ENCODE measurements at places on chromosomes 12 and 14.
A peak's percentile ranks its signal among the peaks of the same experiment; 100 is the strongest.

DNA sequence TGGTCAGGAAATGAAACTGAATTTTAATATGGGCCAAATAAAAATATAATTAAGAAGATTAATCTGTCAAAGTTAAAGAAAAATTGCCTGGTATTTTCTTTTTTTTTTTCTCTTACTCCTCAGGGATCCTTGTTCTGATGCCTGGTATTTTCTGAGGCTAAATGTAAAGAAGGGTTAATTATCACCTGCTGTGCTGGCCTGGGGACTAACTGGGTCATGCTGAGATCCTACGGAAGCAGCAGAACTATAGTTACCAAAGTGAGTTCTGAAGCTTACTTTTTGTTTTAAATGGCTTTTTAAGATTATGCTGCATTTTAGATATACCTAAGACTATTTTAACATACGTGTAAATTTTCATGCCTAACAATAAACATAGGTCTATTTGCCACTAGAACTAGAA, 23.3 kb downstream of the ZC2HC1C start:
- no peak for DNase-seq

DNA sequence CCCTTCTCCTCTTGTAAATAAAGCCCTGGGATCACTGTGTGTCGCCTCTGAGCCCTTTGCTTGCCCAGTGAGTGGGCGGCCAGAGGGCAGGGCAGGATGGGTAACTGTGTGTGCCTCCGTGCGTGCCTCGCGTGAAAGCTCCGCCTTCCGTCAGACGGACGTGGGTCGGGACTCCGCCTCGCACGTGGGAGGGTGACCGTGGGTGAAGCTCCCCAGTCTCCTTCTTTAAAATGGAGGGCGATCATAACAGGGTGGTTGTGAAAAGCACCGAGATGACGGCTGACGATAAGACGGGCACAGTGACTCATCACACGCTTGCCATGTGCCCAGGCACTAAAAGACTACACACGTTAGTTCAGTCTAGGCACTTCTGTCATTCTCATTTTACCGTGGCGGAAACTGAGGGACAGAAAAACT, 9.2 kb downstream of the PHB2 start:
- DNase-seq: peak; percentile 91

GRCh38 chr12:86154620-86155019, 101.6 kb downstream of the MGAT4C start:
- DNase-seq: no peak

- no peak for DNase-seq
These were observed 17.3 kb downstream of the SART3 start for GRCh38 chr12:108543652-108544051.

- no peak for DNase-seq
These were observed 266.0 kb upstream of the CRY1 start for GRCh38 chr12:107359382-107359781.

DNA sequence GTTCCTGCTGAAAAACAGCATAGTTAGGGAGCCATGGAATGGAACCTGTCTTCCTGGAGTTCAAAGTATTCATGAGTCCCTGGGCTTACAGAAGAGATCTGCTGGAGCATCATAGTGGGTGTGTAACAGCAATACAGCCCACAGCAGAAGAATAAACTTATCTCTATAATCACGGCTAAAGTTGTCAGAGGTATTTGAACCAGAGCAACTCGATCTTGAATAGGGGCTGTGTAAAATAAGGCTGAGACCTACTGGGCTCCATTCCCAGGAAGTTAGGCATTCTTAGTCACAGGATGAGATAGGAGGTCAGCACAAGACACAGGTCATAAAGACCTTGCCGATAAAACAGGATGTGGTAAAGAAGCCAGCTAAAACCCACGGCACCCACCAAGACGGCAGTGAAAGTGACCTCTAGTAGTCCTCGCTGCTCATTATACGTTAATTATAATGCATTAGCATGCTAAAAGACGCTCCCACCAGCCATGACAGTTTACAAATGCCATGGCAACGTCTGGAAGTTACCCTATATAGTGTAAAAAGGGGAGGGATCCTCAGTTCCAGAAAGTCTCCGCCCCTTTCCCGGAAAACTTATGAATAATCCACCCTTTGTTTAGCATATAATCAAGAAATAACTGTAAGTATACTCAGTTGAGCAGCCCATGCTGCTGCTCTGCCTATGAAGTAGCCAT, 223.4 kb downstream of the PCNX1 start:
- no peak for DNase-seq

DNA sequence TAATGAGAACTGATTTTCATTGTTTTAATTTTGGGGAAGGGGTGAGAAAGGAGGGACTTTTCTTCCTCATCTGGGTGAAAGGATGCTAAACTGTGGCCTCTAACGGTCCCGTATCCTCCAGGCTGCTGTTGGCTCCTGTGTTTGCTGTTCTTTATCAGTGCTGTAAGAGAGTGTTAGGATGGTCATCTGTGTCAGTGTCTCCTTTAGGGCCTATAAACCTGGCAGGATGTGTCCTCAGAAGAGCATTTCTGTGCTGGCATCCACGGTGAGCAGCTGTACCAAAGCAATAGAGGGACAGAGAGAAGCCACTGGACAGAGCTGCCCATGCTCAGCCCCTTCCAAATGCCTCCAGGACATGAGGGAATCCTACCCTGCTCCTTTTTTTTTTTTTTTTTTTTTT, 253.1 kb downstream of the ZFP36L1 start:
- no peak for DNase-seq

- peak; percentile 77 for DNase-seq
These were observed 25.0 kb downstream of the SH2B3 start for GRCh38 chr12:111430433-111431353.

DNA sequence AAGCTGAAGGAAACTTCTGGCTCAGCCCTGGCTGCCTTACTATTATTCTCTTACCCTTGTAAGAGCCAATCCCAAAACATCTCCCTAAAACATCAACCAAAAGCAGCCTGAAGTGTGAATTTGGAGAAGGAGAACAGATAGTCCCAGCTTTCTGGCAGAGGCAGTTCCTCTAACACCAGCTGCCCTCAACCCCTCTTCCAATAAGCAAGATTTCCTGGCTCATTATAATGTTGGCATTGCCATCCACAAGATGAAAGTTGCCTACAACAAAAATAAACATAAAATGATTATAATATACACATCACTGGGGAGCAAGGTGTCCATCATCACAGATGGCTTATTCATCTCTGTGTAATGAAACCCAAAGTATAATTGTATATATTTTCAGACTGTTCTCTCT, 352.5 kb upstream of the CCDC196 start:
- DNase-seq: no peak

- DNase-seq: no peak
These were observed 4.3 kb downstream of the TINF2 start for GRCh38 chr14:24238123-24238522.

- no peak for DNase-seq
These were observed 22.4 kb downstream of the NFYB start for GRCh38 chr12:104115587-104115975.

DNA sequence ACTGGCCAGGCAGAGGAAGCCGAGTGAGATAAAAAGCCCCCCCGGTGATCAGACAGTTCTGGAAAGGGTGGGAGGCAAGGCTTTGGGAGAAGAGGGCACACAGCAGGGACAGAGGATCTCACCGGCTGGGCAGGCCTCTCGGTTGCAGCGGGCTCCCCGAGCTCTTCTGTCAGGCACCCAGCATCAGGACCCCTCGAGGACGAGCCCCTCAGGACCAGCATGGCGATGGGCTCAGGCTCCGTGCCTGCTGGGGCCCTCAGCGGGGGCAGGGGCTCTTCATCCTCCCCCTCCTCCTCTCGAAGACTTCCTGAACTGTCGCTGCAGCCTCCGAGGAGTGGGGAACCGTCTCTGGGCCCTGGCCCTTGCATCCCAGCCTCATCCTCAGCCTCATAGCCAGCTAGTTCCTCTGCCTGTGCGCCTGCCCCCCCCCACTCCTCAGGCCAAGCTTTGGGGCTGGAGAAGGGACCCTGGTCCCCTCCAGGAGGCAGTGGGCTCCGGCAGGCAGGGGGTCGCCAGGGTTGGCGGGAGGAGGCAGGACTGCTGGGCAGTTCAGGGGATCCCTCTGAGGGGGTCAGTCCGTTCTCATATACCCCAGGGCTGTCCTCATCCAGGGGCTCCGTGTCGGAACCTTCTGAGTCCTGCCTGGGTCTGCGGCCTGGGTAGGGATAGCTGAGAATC, 3.4 kb upstream of the AP1G2 start:
- DNase-seq: peak; percentile 41

GRCh38 chr14:59247801-59248584, 59.5 kb downstream of the DAAM1 start:
- DNase-seq: no peak

GRCh38 chr14:64875350-64875749, 4.4 kb downstream of the SPTB start:
- no peak for DNase-seq

DNA sequence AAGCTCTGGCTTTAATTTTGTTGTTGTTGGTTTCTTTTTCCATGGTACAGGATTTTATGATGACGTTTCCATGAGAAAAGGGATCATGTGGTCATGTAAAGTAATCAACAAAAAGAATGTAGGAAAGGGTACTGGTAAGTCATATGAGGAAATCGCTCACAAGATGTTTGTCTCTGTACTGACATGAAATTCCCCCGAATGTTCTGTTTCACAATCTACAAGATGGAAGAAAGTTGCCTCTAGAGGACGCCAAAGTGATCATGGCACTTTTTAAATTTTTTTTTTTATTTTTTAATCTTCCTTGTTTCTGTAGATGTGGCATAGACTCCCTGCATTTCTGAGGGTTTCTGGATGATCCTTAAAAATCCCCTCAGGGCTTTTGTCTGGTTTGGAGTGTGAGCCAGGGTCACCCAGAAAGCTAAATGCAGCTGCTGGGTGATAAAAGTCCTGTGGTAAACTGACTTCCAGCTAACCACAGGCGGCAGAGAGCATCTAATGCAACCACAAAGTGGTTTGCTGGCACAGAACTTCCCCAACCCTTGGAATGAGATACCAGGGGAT, 393.5 kb downstream of the CCDC91 start:
- DNase-seq: no peak

DNA sequence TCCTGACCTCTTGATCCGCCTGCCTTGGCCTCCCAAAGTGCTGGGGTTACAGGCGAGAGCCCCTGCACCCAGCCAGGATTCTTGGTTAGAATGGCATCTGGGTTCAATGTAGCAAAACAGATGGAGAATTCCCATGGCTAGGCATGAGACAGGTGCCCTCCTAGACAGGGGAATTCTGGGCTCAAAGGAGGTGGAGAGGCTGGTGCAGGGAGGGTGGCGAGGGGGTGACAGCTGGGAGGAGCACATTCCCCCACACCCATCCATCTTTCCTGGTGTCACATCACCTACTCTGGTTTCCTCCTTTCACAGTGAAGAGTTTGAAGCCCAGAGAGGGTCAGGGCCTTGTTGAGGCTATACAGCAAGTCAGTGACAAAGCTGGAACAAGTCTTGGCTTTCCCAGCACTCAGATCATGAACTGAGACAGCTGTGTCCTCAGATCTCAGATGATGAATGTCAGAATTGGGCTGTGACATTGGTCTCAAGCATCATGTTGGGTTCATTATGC, 2.8 kb downstream of the SERPINA1 start:
- no peak for DNase-seq

DNA sequence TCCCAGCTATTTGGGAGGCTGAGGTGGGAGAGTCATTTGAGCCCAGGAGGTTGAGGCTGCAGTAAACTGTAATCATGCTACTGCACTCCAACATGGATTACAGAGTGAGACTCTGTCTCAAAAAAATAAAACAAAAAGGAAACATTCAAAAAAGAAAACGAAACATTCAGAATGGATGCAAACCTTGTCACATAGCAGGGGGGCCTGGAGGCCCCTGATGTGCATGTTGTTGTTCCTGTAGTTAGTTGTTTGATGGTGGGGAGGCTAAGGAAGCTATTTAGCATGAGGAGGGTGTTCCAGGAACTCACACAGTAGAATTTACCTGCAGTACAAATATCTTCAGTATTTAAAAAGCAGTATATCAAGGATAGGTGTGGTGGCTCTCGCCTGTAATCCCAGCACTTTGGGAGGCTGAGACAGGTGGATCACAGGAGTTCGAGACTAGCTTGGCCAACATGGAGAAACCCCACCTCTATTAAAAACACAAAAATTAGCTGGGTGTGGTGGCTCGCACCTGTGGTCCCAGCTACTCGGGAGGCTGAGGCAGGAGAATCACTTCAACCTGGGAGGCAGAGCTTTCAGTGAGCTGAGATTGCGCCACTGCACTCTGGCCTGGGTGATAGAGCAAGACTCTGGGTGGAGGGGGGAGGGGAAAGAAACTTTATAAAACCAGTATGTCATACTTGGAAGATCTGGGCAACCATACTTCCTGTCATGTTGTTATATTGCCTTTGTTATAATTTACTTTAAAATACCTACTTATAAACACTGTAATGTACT, 17.6 kb upstream of the AEBP2 start:
- peak; percentile 33 for DNase-seq

DNA sequence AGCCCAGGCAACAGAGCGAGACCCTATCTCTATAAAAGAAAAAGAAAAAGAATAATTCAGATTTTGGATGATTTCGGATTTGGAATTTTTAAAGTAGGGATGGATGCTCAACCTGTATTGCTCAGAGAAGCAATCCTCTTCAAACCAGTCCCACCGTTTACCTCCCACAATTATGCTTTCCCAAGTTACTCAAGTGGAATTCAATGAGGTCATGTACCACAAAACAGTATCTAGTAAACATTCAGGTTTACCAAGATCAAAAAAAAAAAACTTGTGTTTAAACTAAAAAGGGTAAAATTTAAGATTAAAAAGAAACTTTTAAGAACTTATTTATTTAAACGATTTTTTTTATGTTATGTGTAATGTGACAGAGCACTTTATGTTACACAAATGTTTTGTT, 2.5 kb downstream of the KDM5A start:
- no peak for DNase-seq

DNA sequence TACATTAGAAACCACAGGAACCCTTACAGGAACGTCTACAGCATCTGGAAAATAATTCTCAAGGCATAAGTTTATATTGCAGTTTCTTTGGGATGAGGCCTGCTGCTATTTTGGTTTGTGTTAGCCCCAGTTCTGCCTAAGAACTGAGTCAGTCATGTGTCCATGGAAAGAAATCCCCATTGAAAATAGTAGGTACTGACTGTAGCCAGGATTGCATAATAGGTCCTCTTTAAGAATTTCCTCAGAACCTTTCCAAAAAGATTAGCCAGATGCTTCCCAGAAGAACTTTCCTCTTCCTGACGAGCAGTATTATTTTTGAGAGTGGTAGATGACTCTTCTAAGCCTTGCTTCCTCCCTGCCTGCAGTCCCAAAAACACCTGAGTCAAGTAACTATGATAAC, 52.6 kb downstream of the RASSF8 start:
- no peak for DNase-seq

DNA sequence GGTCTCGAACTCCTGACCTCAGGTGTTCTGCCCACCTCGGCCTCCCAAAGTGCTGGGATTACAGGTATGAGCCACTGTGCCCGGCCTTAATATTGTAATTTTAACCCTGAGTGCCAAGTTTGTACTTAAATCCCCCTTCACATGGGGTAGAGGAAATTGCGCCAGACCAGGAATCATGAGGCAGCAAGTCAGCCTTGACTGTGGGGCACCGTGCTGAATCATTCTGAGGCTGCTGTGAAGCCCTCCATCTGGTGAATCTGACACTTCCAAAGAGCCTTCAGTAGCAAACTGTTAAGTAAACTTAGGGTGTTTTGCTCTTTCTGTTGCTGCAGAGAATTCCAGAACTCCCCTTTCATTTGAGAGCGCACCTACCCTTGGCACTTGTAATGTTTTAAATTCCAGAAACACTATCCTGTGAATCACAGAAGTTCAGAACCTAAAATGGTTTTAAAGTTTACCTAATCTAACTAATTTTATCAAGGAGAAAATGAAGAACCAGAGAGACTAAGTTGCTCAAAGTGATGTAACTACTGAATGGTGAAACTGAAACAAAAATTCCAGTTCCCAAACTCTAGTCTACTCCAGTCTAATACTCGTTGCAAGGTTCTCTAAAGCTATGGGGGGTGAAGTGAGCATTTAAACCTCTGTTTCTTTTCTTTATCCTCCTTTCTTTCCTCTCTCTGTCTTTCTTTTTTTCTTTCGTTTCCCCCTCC, 7.5 kb downstream of the HEBP1 start:
- DNase-seq: no peak
